DMS153 (cell line): ENCODE measurements at places on chromosomes 16 and 17.

DNA sequence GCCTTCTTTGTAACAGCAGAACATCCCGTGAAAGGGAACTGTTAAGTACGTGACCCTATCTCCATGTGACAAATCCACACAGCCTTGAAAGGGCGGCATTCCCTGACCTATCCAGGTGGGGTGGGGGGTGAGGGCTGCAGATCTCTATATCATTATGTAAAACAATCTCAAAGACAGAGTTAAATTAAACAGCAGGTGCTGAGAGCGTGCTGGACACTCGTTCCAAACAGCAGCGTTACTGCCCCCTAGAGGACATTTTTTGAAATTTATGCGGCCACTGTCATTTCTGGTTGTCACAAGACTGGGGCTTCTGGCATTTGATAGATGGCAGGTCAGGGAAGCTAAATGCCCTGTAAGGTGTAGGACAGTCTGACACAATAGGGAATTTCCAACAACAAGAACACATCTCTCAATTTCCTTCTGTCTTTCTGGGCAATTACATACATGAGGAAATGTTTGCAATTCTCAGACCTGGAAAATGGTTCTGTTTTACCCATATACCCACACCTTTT lies 6.7 kb upstream of the SLC25A39 start:
- peak; percentile 48 for DNase-seq

- no peak for DNase-seq
Observed at GRCh38 chr16:57372372-57373116, at the start of gene CX3CL1. TSS of gene CX3CL1 (plus strand) at chr16:57372490. CDS start at chr16:57372569, 79 bp downstream.

DNA sequence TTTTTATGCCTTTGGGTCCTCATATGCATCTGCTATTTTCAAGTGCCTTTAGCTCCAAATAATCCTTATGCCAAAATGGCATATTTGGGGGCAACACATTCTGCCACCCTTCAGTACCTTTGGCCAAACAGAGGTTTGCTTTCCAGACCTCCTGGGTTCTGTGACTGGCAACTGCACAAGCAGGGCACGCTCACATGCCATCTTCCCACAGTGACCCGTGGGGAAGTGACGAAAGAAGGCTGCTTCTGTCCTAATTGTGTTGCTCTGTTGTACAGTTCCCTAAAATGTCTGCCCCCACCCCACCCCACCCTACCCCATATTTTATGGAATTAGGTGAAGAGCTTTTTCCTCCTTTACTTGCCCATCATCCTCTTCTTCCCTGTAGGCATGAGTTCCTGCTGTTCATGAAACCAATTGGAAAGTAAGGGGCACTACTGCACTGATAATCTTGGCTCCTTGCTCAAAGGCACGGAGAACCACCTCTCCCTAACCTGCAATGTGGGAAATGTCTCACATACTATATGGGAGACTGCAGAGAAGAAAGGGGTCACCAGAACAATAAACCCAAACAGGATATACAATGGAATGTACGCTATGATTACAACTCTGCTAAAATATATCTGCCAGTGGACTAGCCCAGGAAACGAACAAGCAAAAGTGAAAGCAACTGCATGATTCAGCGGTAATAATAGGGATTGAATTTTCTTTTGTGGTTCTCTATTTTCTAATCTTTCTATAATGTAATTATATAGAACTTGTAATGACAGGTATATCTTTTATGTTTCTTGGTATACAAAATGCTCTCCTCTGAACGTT lies 3.3 kb upstream of the SLFN12L start:
- DNase-seq, result no peak

GRCh38 chr17:58313815-58314705 lies 14.5 kb downstream of the TSPOAP1 start:
- DNase-seq, result no peak

- no peak for DNase-seq
Observed at GRCh38 chr16:52825892-52826291, 226.8 kb downstream of the CHD9NB start.

DNA sequence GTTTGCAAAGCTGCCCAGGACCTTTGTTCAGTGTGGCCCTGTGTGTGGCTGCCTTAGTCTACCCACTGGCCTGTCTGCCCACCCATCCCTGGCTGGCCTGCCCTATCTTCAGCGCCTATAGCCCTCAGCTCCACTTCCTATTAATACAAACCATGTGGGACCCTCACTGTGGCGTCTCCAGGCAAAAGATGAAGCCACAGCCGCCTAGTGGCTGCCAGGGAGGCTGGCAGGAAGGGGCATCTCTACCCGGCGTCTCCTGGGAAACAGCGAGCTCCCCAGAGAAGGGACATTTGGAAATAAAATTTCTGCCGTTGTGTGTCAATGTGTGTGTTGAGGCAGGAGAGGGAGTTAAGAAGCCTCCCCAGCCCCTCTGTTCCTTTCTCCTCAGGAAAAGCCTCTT lies 31.5 kb downstream of the NEUROD2 start:
- no peak for DNase-seq

- DNase-seq, result no peak
Observed at GRCh38 chr17:28230011-28230410, 89.0 kb upstream of the TMEM97 start.

DNA sequence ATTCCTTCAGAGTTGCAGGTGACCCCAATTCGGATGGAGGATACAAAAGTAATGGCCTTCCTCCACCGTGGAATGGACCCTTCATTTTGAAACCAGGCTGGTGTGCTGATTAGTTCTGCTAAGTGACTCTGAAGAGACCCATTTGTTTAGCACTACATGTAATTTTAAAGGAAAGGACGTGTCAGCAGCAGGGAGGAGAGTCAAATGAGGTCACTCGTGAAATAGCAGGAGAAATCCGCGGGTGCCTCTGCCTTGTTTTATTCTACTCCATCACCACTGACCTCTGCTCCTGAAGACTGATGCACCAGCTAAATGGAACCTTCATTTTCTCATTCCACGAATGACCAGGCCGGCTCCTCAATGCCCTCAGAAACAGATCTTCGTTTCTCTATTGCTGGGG lies 589.2 kb downstream of the CDH11 start:
- no peak for DNase-seq

- no peak for DNase-seq
Observed at GRCh38 chr17:34626121-34626681, 46.8 kb downstream of the TMEM132E start.

DNA sequence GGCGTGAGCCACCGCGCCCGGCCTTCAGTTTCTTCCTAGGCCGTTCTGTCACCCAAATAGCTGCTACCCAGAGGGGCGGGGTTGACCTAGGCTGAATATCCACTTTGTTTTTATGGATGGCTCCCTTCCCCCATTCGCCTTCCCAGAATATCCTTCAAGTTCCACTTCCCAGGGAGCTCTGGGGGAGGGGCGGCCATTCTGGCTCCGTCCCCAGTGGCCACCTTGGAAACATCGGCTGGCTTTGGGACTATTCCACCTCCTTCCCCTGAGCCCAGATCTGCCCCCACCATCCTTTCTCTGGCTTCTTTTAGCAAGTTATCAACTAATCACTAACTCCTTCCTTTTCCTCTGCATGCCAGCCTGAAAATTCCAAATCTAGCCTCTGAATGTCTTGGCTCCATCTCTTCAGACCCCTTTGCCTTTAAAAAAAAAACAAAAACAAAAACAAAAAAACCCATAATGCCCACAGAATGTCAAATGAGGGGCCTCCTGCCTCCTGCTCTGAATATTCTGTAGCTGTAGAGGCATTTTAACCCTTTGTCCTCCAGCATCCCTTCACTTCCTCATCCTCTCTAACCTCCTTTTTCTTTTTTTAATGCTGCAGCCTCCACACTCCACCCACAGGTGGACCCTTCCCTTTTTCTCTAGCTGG lies 6.4 kb downstream of the ATP1B2 start:
- DNase-seq, result no peak

DNA sequence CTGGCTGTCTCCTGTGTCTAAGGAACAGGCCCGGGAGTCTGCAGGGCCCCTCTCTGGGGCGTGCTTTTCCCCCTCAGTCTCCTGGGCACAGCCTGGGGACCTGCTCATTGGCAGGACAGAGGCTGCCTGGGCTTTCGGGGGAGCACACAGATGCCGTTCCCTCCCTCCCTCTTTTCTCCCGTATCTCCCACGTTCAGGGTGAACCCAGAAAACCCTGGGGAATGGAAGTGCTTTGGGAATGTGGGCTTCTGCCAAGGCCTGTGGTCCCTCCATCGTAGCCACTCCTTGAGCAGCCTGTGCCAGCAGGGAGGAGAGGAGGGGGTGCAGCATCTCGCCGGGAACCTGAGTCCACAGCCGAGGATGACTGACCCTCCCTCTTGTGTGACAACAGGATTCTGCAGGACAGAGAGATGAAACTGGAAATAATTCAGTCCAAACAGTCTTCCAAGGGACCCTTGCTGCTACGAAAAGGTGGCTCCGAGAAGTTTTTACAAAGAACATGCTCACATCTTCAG lies 52.0 kb downstream of the RNF213 start:
- DNase-seq, result no peak

DNA sequence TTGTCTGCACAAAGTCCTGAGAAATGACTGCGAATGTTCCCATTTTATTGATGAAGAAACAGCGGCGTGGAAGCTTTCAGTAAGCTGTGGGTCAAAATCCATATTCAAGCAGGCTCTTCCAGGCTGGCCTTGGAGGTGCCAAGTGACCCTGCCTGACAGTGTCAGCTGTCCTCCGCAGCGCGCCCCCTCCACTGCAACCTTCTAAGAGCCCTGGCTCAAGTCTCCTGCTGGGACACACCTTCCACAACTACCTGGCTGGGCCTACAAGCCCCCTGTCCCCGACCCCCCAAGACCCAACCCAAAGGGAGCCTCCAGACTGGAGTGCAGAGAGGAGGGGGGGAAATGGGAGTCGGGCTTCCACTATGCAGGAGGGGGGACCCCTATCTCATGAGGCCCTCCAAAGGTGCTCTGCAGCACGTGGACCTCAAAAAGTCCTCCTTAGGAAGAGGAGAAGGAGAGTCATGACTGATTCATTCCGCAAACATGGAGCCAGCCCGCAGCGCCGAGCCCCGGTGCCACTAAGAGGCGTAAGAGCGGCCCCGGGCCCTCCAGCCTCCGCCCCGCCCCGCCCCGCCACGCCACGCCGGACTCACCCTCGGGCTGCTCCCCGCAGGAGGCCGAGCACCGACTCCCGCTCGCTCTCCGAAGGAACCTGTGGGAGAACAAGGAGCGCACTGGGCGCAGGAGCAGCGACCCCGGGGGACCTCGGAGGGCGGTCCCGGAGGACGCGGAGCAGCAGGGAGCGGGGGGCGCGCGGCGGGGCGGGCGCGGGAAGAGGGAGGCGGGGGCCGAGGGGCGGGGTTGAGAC lies 574 bp downstream of the MPP3 start:
- no peak for DNase-seq

- peak; percentile 41 for DNase-seq
Observed at GRCh38 chr17:71118039-71118438, 948.7 kb downstream of the KCNJ2 start.

DNA sequence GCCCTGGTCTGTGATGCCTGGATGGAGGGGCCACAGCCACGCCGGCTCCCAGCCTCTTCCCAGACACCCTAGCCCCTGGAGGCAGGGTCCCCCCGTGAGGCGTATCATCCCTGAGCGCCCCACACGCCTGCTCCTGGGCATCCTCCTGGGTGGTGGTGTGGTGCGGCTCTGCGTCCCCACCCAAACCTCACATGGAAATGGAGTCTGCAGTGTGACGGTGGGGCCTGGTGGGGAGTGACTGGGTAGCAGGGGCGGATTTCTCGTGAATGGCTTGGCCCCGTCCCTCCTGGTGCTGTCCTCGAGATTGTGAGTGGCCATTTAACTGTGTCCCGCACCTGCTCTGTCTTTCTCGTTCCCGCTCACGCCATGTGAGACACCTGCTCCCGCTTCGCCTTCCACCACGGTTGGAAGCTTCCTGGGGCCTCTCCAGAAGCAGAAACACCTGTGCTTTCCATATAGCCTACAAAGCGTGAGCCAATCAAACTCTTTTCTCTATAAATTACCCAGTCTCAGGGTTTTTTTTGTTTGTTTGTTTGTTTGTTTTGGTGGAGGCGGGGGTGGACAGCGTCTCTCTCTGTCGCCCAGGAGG lies 5.9 kb upstream of the SSTR5 start:
- peak; percentile 72 for DNase-seq

- DNase-seq, result no peak
Observed at GRCh38 chr16:27321013-27321915, 7.5 kb downstream of the IL4R start.

DNA sequence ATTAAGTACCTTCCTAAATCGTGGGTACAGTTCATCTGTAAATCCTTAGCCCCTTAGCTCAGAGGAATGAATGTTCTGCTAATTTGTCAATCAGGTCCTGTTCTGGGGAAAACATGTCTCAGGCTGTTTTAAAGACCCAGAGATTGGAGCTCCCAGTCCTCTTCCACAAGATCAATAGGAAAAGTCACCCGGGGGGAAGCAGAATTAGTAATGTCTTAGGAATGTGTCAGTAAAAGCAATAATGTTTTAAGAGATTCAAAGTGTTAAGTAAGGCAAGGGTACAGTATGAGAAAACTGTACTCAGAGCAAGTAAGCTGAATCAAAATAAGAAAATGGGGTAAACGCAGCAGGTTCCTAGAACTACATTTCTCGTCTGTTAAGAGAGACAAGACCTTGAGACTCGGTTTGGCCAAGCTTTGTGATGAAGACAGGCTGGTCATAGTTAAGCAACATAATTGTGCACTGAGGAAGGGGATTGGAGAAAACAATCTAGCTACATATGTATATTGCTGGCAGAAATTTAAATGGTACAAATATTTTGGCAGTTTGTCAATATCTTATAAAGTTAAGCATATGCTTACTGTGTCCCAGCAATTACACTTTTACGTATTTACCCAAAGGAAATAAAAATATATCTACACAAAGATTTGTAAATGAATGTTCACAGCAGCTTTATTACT lies 192.9 kb upstream of the C17orf78 start:
- DNase-seq, result no peak

- no peak for DNase-seq
Observed at GRCh38 chr16:21659124-21659523, 4.6 kb upstream of the OTOA start.

- DNase-seq, result no peak
Observed at GRCh38 chr17:78999056-78999768, 10.4 kb downstream of the CANT1 start.

DNA sequence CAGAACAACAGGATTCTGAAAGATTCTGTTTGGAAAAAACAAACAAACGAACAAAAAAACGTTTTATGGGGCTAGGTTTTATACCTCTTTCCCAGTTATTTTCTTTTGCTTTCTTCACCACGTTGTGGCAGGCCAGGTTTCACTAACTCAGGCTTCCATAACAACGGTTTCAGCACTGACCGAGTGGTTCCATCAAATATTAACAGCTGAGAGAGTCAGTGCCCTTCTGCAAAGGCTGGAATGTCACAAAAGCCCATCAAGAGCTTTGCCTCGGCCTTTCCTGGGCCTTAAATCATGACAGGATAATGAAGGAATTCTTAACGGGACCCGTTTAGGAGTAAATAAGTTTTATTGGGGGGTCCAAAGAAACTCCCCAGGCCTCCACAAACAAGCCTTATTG lies 34.2 kb downstream of the MPHOSPH6 start:
- DNase-seq, result no peak

DNA sequence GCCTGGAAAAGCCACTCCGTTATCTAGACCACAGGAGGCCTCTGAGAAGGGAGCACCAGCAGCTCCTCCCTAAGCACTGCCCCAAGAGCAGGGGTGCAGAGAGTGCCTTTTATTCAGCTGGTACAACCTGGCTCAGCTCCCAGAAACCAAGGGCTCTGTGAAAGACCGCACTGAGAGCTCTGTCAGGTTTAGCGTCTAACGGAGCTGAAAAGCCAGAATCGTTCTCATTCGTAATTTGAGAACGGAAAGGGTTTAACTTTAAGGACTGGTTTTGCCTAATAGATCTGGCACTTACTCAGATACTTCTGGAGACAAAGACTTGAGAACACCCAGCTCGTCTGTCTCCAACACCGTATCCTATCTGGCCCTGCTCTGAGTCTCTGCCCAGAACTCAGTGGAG lies 13.5 kb downstream of the MPG start:
- peak; percentile 55 for DNase-seq

- no peak for DNase-seq
Observed at GRCh38 chr17:17151055-17151454, 55.1 kb downstream of the PLD6 start.

- DNase-seq, result no peak
Observed at GRCh38 chr17:19705771-19706770, 10.3 kb downstream of the SLC47A2 start.
